ENCODE measurements at places on chromosomes 16 and 17. TPM values are rescaled to one million over a fixed set of nuclear protein-coding genes. Genes with fewer than 3 reads are reported as not detected.

The PIRT gene
- not detected for total RNA-seq

- DNase-seq: no peak
These were observed 43.4 kb downstream of the CCDC42 start for GRCh38 chr17:8701221-8701620.

DNA sequence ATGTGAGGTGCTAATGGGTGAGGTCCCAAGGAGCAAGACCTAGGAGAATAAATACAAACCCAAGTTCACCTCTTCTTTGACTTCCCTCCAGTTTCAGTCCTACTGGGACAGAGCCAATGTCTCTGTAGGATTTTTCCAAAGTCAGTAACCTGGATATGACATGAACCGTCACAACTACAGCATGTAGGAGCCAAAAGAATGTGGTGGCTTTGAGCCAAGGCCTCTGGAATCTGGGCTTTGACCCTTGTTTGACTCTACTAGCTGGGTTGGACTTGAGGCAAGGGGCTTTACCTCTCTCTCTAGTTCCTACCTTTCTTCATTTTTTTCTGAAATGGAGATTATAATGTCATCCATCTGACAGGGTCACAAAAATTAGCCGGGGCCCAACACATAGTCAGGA is 91.4 kb downstream of the CACNG3 start:
- DNase-seq: no peak

DNA sequence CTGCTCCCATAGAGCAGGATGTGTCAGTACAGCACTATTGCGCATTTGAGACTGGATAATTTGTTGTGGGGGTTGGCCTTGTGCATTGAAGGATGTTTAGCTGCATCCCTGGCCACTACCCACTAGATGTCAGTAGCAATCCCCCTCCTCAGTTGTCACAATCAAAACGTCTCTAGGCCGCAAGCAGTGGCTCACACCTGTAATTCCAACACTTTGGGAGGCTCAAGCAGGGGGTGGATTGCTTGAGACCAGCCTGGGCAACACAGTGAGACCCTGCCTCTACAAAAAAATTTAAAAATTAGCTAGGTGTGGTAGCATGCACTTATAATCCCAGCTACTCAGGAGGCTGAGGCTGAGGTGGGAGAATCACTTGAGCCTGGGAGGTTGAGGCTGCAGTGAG is 48.4 kb downstream of the CENPV start:
- no peak for DNase-seq

All from CD8-positive, alpha-beta memory T cell (primary cell).